ENCODE measurements at places on chromosomes 7 and 10. TPM values are rescaled to one million over a fixed set of nuclear protein-coding genes. Genes with fewer than 3 reads are reported as not detected.

Gene CAMK2B
- total RNA-seq, result 0.14 TPM

Gene ZNF679
- total RNA-seq, result not detected

Gene CALCR
- not detected for total RNA-seq

Gene IFIT3
- 5.0 TPM for total RNA-seq

Gene ACTL6B
- total RNA-seq, result not detected

Gene PPIA
- total RNA-seq, result 4,906 TPM

Gene ZDHHC16
- 42.5 TPM for total RNA-seq

Gene CPA4
- total RNA-seq, result 4.7 TPM

Gene SLC16A12
- total RNA-seq, result 0.58 TPM

Gene C10orf62
- not detected for total RNA-seq

Gene NPSR1
- total RNA-seq, result not detected

Gene TFEC
- not detected for total RNA-seq

Gene LRIT1
- not detected for total RNA-seq

Gene EFCAB10
- total RNA-seq, result 2.7 TPM

Gene PYROXD2
- 2.6 TPM for total RNA-seq

Data from A549 treated with GW870086 at 1 μM for 4 hours (cell line).